ENCODE measurements at places on chromosomes 4 and X.

DNA sequence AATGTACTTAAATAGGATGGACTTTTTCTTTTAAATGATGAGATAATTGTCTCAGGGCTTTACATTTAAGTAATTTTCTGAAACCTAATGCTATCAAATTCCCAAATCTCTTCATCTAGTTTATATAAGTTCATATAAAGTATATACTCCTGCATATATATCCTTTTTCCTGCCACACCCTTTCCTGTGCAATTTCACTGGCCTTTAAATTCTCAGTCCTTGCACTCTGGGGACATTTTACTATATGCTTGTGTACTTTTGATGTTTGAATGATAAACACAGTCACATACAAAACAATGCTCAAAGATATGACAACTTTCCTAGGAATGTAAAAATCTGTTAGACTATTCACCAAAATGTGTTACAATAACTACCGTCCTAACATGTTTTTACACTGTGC is 60.1 kb downstream of the NDST4 start:
- DNase-seq: no peak

GRCh38 chrX:17737986-17738713 is 857 bp downstream of the SCML1 start:
- peak; percentile 31 for DNase-seq

DNA sequence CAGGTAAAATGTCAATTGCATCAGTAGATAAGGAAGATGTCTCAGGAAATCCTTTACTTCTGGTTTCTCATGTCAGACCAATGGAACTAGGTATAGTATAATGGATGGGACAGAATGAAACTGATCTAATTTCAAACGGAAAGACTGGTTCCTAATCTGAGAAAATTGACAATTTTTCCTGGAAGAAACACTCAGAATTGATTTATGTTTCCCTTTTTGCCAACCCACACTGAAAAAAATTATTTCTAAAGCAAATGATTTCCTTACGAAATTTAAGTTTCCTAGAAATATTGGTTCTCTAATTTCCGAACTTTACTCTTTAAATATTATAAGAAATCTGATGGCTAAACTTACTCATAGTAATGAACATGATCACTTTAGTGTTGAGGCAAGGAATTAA is 19.1 kb downstream of the PPAT start:
- no peak for DNase-seq

DNA sequence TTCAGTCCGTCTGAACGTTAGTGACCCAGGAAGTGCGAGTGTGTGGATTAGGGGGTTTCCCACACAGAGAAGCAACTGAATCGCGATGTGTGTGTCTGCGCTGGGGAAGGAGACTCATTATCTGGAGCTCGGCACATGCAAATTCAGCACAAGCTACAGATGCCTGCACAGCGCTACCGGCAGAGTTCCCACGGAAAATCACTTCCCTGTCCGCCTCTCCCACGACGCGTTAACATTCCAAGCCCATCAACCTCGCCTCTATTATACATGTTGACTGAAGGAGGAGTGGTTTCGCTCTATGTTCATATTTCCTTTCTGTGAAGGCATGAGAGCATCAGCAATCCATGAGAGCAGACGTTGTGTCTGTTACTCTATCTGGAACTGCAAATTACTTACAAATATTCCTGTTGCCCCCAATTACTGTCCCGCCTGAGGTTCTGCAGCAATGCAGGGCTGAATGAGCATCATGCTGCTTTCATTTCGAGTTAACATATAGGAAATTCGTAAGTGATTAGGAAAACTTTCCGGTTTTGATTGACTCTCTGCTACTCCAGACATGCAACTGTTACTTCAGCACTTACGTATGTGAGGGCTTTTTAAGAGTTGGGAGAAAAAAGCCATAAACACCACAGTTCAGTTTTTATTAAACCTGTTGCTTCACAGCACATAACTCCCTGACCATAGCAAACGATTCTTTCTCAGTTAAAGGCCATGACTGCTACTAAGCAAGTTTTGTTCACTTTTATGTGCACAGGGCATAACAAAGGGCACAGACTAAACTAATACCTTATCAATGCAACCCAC is 15.0 kb upstream of the MTNR1A start:
- no peak for DNase-seq

DNA sequence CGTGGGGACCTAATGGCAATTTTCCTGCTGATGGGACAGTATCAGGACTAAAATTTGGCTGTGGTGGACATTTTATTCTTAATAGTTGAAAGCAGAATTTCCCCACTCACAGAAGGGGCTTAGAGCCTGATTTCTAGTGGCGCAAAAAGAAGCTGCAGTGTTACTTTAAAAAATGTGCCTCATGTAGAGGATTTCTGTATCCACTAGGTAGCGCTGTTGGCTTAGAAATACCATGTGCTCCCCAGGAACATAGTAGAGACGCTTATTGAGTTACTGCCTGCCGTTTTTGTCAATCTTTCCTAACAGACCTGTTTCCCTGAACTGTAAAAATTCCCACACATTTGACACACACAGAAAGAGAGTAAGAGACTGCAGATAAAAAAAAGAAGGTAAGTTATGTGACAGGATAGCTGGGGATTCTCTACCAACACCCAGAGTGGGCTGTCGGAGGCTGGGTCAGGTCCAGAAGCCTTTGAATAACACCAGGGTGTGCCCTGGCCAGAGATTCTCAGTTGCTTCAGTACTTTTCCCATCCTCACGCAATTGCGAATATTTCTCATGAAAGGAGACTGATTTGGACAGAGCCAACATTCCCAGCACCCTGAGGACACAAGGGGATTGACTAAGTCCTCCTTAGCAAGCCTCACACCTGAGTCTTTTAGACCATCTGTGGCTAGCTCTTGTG is 88.4 kb downstream of the ZXDA start:
- DNase-seq: peak; percentile 87

GRCh38 chrX:68059469-68059868 is 373.8 kb downstream of the OPHN1 start:
- DNase-seq: no peak

- no peak for DNase-seq
Observed at GRCh38 chrX:65811558-65812228, 144.2 kb downstream of the MSN start.

- no peak for DNase-seq
Observed at GRCh38 chr4:184818216-184818564, 7.6 kb downstream of the ACSL1 start.
